Stimulated activated CD8-positive, alpha-beta memory T cell treated with anti-CD3 and anti-CD28 coated beads, Interleukin-15, amount 100 ng/mL, for 4 hours (primary cell): ENCODE measurements at places on chromosomes 3 and 15.

DNA sequence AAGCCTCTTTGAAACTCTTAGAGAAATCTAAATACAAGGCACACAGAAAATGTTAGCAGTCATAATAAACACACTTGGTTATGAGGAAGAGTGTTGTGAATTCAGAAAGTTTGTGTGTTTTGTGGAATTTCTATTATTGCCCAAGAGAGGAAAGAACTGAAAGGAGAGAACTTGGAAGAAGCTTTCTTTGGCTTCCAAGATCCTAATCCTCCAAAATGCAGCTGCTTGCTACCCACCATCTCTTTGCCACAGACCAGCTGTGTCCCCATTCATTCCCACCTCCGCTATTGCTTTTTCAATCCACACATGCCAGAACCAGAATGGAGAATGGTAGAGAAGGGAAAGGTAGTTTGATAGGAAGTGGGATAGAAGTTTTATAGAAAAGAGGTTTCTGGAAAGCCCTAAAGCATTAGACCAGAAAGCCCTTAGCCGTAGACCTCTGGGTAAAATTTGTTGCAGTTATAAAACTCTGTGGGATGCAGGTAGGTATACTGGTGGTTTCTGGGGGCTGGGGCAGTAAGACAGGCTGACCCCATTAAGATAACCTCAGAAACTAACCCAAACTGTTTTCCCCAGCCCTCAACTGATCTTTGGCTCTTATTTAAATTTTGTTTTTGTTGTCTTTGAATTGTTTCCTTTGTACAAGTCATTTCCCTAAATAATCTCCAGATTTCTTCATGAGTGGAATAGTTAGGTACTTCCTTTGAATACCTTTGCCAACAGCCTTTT, 108.5 kb downstream of the FILIP1L start:
- DNase-seq = no peak

DNA sequence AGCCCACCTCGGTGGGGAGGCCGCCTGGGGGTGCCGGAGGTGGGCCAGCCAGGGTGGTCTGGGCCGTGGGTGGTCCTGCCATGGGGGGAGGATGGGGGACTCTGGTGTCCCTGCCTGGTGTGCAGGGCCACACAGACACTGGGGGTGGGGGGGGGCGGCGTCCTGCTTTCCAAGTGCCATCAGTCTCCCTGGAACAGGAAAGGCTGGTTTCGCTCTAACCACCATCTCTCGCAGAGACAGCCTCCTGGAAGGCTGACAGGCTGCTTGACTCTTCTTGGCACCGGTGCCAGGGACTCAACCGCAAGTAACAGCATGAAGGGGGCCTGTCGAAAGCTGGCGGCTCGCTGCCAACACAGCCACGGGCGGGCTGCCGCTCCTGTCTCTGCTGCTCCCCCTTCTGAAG, 40.3 kb downstream of the RGMA start:
- DNase-seq = no peak

DNA sequence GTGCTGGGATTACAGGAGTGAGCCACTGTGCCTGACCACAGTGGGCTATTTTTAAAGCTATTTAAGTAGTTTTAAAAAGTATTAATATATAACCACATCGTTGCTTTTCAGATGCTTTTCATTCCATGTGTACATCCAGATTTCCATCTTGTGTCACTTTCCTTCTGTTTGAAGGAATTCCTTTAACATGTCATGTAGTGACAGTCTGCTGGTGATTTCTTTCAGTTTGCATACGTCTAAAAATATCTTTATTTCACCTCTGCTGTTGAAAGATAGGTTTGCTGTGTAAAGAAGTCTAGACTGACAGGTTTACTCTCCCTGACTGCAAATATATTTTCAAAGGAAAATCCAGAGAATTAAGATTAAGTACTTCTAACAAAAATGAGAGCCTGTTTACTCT, 12.2 kb downstream of the FAM240A start:
- no peak for DNase-seq

DNA sequence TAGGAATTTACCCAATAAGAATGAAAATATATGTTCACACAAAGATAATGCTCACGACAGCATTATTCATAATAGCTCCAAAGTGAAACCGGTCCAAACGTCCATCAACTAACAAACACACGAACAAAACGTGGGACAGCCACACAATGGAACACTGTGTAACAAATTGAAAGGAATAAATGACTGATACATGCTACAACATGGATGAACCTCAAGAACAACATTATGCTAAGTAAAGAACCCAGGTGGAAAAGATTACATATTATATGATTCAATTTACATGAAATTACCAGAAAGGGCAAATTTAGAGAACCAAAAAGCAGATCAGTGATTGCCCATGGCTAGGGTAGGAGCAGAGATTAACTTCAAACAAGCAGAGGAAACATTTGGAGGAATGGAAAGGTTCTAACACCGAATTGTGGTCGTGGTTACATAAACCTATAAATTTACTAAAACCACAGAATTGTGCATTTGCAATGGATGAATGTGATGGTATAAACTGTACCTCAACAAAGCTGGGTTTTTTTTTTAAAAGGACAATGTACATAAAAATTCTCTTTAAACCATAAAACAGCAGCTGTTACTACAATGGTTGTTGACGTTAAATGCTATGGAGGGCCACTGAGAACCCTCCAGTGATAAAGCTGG, 76.3 kb downstream of the XXYLT1 start:
- DNase-seq = no peak

GRCh38 chr3:52881871-52882270, 15.5 kb downstream of the STIMATE start:
- no peak for DNase-seq

DNA sequence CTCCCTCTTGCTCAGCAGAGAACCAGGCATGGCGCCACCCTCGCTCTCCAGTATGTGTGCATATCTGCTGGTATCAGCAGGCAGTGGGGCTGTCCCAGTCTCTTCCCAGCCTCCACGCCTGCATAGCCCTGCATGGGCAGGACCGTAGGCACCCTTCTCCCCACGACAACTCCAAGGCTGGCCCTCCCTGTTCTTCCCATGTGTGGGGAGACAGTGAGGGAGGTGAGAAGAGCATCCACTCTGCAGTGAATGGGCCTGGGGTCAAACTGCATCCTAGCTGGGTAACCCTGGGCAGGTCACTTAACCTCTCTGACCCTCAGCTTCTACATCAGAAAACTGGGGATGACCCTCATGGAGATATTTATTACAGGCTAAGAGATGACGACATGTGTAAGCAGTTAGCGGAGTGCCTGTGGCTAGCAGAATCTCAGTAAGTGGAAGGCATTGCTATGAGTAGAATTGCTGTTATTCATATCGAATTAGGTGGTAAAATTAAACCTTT, 13.3 kb upstream of the SSUH2 start:
- no peak for DNase-seq

- DNase-seq = no peak
Measured at GRCh38 chr15:49900006-49900902, 218.8 kb downstream of the ATP8B4 start.

- DNase-seq = no peak
Measured at GRCh38 chr15:32737304-32737703, 19.5 kb downstream of the GREM1 start.

- DNase-seq = no peak
Measured at GRCh38 chr3:31758322-31758965, 222.6 kb downstream of the OSBPL10 start.

DNA sequence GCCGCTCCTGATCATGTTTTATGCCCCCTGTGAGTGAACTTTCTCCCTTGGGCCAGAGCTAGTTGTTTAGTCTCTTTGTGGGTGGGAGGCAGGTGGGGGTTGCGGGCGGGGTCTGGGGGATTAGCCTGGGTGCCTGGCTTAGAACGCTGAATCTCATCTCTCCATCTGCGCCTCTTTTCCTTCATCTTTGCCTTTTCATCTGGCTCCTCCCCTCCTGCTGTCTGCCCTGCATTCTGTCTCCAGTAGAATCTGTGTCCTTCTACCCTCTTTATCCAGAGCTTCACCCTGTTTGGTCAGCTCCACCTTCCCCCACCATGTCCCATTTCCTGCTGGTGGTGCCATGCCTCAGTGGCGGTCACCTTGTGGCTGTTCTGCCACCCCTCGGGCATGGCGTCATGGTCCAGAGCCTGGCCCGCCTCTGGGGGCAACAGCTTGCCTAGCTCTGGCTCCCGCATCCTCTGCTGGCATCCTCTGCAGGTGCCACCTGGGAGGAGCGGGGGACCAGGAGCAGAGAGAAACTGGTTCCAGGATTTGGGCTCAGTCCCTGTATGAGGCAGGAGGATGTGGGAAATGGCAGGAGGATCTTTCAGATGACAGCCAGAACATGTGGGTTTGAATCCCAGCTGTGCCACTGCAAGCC, 44.3 kb downstream of the PDIA5 start:
- no peak for DNase-seq

- no peak for DNase-seq
Measured at GRCh38 chr3:24545887-24546286, 51.2 kb upstream of the THRB start.

GRCh38 chr15:45221053-45221599, 30.9 kb upstream of the SLC28A2 start:
- DNase-seq = no peak

DNA sequence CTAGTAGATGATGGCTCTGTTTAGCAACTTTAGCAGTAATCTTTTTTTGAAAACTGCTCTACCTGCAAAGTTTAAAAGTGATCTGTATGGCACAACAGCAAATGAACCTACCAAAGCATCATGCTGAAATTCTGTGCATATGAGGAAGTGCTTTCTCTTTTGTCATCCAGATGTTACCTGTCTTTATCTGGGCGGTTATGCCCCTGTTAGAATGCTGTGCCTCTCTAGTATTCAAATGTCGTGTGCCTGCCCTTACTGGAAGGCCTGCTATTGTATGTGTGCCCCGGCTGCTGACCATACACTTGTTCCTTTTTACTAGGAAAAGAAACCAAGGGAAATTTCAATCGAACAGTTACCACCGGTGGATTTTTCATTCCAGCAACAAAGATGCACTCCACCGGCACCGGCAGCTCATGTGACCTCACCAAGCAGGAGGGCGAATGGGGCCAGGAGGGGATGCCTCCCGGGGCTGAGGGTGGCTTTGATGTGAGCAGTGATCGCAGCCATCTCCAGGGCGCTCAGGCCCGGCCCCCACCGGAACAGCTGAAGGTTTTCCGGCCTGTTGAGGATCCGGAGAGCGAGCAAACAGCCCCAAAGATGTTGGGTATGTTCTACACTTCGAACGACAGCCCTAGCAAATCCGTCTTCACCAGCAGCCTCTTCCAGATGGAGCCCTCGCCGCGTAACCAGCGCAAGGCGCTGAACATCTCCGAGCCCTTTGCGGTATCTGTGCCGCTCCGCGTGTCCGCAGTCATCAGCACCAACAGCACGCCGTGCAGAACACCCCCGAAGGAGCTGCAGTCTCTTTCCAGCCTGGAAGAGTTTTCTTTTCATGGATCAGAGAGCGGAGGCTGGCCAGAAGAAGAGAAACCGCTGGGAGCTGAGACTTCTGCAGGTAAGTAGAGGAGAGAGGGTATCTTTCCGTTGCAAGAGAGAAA, 61.6 kb downstream of the TMEM39A start:
- DNase-seq = no peak

GRCh38 chr15:91318931-91319330, 218.9 kb downstream of the SV2B start:
- DNase-seq = no peak

- no peak for DNase-seq
Measured at GRCh38 chr3:169268286-169268776, 395.2 kb downstream of the MECOM start.

DNA sequence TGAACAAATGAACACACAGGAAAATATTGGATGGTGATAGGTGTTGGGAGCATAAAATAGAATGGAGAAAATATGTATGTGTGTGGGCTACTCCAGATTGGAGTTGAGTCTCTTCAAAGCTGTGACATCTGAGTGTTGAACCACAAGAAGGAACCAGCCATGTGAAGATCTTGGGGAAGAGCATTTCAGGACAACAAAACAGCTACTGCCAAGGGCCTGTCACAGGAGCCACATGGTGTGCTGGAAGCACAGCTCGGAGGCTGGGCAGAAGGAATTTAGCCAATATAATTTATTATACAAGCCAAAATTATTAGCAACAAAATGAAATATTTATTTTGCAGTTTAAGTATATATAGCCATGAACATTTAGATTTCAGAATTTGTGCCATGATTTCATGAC, 108.3 kb upstream of the FGF7 start:
- no peak for DNase-seq

DNA sequence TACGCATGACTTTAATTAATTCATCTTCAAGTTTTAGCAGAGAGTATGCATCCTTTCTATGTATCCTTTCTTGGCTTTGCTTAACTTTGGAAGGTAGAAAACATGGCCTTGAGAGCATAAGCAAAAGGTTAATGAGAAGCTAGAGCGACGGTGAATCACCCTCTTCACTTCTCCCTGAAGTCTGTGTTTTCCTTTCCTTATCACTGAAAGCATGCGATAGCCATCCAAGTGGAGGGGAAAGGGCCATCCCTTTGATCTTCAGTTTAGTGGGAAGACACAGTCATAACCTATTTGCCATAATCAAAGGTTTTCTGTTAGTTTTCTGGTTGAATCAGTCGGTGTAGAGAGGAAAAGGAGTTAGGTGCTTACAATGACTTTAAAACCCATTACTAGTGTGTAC, 354.0 kb upstream of the ROBO2 start:
- DNase-seq = no peak

- no peak for DNase-seq
Measured at GRCh38 chr3:140081887-140082286, 146.9 kb downstream of the CLSTN2 start.
